Activated CD8-positive, alpha-beta memory T cell treated with anti-CD3 and anti-CD28 coated beads, Interleukin-2, amount 50 U/mL, for 48 hours (primary cell): ENCODE measurements at places on chromosomes 11 and 22.

DNA sequence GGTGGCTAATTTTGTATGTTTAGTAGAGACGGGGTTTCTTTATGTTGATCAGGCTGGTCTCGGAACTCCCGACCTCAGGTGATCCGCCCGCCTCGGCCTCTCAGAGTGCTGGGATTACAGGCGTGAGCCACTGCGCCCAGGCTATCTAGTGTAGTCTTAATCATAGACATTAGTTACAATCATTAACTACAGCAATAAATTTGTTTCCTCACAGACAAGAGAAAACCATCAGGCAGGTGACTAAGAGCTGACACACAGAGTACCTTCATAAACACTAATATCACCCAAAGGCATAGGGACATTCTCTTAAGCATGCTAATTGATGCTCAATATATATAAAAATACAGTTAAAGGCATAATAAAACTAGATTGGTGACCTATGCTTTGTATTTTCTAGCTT, 19.4 kb downstream of the SDHD start:
- DNase-seq: no peak

- DNase-seq: no peak
These were observed 386.7 kb downstream of the TBC1D22A start for GRCh38 chr22:47148956-47149728.

DNA sequence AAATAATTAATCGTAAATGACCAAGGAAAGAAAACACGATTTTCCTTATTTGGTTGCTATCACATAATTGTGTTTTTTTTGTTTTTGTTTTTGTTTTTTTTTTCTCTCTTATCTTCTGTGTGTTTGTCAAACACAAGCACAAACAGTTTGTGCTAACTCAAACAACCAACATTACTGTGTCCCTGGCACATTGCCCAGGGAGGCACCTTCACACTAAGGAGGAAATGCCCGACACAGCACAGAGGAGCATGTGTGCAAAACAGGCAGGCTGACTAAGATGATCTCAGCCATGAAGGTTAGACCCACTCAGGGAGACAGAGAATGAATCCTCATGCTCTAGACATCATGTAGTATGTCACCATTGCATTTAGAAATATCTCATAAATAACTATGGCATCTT, 130.1 kb downstream of the SOX6 start:
- DNase-seq: no peak

GRCh38 chr22:45696227-45696626, 24.6 kb downstream of the ATXN10 start:
- DNase-seq: no peak
